Right lobe of liver (tissue), 6 donors: ENCODE measurements at places on chromosomes 7 and 10. TPM values are rescaled to one million over a fixed set of nuclear protein-coding genes. Genes with fewer than 3 reads are reported as not detected.

The GPR22 gene
- total RNA-seq = not detected

The TMEM26 gene
- total RNA-seq = 0.42 TPM

The STRA8 gene
- total RNA-seq = not detected

The NAT16 gene
- total RNA-seq = not detected

The CC2D2B gene
- total RNA-seq = not detected

The DYNC1I1 gene
- 0.74 TPM for total RNA-seq

The ASB4 gene
- total RNA-seq = 0.49 TPM

The TAS2R4 gene
- 0.38 TPM for total RNA-seq

The SFRP5 gene
- 4.6 TPM for total RNA-seq

The GCK gene
- total RNA-seq = 0.50 TPM

The GIMAP6 gene
- total RNA-seq = 7.6 TPM

The SPDYE17 gene
- total RNA-seq = not detected
